ENCODE measurements at places on chromosomes 5 and 9.

DNA sequence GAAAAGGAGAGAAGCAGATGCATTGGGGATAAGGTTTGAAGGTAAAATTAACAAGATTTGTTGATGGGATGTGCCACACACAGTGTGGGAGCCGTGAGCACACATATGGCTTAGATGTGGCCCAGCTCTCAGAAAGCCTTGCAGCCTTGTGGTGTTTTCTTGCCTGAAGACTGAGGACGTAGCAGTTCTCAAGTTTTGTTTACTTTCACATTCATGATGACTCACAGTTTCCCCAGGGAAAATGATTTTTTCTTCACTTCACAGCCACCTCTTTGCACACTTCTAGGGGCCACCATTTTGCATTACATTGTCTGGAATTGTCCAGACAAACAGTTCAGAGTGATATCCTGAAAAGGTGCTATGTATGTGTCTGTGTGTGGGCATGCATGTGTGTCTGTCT is 126.2 kb downstream of the BASP1 start:
- DNase-seq: no peak

- no peak for DNase-seq
Measured at GRCh38 chr9:33230756-33231622, 9.0 kb upstream of the SPINK4 start.

- DNase-seq: no peak
Measured at GRCh38 chr5:178327931-178328711, 95.5 kb upstream of the PHYKPL start.

DNA sequence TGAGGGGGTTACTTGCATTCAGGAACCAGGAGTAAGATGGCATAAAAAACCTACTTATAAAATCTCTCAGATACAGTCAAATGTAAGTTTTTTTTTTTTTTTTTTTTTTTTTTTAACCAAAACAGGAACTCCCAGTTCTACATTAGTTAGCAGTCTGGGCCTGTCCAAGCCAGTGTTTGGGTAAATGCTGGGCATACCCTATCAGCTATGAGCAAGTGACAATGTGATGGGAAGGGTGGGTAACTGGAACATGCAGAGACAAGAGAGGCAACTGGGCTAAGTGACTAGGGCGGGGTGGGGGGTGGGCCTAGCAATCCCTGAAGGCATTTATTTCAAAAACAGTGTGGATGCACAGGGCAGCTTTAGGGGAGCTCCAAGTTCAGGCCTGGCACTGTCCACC is 2.3 kb downstream of the NMRK1 start:
- no peak for DNase-seq

GRCh38 chr5:68159224-68159951 is 56.2 kb upstream of the PIK3R1 start:
- no peak for DNase-seq

- no peak for DNase-seq
Measured at GRCh38 chr5:89572696-89573095, 689.7 kb upstream of the MEF2C start.

DNA sequence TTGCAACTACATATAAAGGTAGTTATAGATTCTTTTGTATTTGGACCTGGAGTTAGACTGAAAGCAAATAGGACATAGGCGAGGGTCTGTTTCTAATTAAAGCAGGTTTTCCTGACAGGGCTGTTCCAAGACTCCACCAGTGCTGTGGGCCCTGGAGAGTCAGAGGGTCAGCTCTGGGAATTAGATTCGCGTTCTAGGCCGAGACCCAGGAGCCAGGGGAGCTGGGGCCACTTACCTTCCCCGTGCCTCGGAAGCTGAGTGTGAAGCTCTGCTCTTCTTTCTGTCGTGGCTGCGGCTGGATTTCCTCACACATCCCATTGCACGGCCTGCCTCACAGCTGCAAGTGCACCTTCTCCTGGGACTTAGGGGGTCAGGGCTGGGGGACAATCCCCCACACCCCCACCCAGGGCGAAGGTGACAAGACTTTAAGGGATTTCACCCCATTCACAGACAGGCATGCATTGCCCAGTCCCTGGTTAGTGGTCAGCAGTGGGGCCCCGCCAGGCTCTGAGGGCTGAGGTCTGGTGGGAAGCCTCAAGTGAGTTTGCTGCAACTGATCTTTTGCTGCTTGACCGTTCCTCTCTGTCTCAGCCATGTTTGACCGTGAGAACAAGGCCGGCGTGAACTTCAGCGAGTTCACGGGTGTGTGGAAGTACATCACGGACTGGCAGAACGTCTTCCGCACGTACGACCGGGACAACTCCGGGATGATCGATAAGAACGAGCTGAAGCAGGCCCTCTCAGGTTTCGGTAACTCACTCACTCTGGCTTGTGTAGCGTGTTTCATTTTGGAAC is 15.3 kb upstream of the AHRR start:
- no peak for DNase-seq
